Right atrium auricular region (tissue), 2 donors: ENCODE measurements at places on chromosomes 7 and 10.

DNA sequence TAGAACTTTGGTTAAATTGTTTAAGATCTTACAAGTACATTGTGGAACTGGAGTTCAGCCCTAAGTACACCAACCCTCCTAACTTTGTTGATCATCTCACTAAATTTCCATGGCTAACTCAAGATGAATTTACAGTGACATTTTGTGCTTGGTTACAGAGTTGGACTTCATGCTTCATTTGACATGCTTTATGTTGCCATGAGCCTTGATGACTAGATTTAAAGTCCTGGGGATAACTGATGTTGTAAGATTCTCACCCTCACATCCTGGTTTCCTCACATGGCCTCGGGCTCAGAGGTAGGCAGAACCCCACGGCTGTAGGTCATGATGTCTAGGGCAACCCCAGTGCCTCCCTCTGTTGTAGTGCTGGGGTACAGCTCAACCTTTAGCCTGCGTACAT, 397.2 kb upstream of the IGFBP3 start:
- H3K36me3 ChIP-seq = no peaks in the 10 kb centered on the region
- no peak for DNase-seq
- no peaks in the 10 kb centered on the region for H3K4me1 ChIP-seq
- H3K27me3 ChIP-seq = no peaks in the 10 kb centered on the region

DNA sequence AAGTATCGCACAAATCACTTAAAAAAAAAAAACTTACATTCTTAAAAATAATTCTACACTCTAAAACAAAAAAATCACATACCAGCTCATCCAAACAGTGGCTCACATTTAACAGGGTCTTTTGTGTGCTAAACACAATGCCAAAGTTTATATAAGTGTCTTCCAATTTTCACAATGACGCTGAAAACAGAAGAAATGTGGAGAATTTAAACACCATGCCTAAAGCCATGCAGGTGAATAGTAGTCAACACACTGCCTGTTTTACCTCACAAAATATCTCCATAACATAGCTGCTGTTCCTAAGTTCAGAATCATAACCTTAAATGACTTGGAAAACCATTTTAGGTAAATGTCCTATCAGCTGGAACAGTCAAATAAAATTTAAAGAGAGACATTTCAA, 55.0 kb downstream of the GRB10 start:
- H3K27me3 ChIP-seq = no peaks in the 10 kb centered on the region
- no peaks in the 10 kb centered on the region for H3K36me3 ChIP-seq
- H3K27ac ChIP-seq = peak overlapping the region; percentile 9

GRCh38 chr10:107971411-107971810, 806.9 kb upstream of the SORCS1 start:
- H3K4me3 ChIP-seq = no peak overlapping the region
- DNase-seq = no peak
- no peaks in the 10 kb centered on the region for H3K27me3 ChIP-seq

GRCh38 chr7:139560678-139561077, 37.2 kb downstream of the CLEC2L start:
- DNase-seq = no peak
- H3K27ac ChIP-seq = no peak overlapping the region
- H3K27me3 ChIP-seq = no peaks in the 10 kb centered on the region
- no peaks in the 10 kb centered on the region for H3K36me3 ChIP-seq
- no peaks in the 10 kb centered on the region for H3K4me1 ChIP-seq

DNA sequence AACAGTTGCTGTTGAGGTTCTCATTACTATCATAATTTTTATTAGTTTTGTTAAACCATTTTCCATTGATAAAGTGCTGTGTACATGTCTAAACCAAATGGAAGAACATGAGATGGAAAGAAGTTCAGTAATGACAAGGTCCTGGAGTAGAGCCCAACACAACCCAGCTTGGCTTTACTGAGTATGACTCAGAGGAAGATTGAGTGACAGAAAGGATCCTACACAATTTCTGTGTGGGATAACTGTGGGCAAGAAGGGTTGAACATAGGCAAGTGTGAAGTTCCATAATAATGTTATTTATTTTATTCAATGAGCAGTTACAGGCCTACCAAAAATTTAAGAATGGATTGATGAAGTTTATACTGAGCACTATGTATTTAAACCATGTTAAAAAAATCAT, 15.9 kb downstream of the PRKG1 start:
- H3K27me3 ChIP-seq = no peaks in the 10 kb centered on the region

DNA sequence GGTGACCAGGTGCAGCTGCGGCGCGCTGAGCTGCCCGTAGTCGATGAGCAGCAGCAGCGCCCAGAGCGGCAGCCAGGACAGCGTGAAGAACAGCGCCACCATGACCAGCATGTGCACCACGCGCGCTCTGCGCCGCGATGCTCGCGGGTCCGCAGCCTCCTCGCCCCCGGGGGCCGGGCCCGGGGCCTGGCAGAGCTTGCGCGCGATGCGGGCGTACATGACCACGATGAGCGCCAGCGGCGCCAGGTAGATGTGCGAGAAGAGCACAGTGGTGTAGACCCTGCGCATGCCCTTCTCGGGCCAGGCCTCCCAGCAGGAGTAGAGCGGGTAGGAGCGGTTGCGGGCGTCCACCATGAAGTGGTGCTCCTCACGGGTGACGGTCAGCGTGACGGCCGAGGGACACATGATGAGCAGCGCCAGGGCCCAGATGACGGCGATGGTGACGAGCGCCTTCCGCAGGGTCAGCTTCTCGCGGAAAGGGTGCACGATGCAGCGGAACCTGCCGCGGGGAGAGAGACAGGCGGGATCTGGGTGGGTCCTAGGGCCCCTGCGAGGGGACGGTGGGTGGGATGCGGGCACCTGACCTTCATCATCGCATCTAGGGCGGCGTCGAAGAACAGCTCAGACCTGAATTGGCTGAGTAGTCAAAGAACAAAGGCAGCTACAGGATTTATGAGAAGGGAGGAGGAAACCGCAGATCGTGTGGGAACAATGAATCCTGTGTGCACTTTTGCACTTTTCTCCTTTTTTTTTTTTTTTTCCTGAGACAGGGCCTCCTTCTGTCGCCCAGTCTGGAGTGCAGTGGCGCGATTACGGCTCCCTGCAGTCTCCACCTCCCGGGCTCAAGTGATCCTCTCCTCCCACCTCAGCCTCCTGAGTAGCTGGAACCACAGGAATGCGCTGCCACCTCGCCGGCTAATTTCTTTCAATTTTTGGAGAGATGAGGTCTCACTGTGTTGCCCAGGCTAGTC, 22.4 kb upstream of the PPA1 start:
- no peaks in the 10 kb centered on the region for H3K36me3 ChIP-seq
- no peak for DNase-seq
- no peak overlapping the region for H3K27ac ChIP-seq
- H3K27me3 ChIP-seq = peaks cover 16% of the 10 kb centered on the region
- peak overlapping the region; percentile 26 for H3K4me3 ChIP-seq

GRCh38 chr7:138538518-138538917, 78.5 kb downstream of the TRIM24 start:
- no peaks in the 10 kb centered on the region for H3K27me3 ChIP-seq
- peaks cover 21% of the 10 kb centered on the region for H3K36me3 ChIP-seq
- DNase-seq = no peak
- no peaks in the 10 kb centered on the region for H3K4me1 ChIP-seq
- H3K4me3 ChIP-seq = no peak overlapping the region

DNA sequence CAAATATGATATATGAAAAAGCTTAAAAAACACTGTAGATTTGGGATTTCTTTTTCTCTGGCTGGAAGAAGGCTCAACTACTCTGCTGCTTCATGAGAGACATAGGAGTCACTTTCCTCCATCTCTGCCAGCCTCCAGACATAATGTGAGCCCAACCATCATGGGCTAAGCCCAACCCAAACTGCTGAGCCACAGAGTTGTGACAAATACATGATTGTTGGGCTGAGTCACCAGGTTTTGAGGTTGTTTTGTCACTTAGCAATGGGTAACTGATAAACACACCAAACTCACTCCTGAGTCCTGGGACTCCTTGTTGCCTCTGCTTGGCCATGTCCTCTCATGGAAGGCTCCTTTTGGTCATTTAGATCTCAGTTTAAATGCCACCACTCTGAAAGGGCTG, 381.8 kb upstream of the FZD8 start:
- no peak overlapping the region for H3K27ac ChIP-seq
- H3K4me3 ChIP-seq = no peak overlapping the region
- H3K4me1 ChIP-seq = no peaks in the 10 kb centered on the region
- H3K27me3 ChIP-seq = no peaks in the 10 kb centered on the region
- DNase-seq = peak; percentile 63
- H3K36me3 ChIP-seq = no peaks in the 10 kb centered on the region

- no peaks in the 10 kb centered on the region for H3K27me3 ChIP-seq
- DNase-seq = no peak
Observed at GRCh38 chr10:21196822-21197395, 299.8 kb upstream of the NEBL start.

- H3K36me3 ChIP-seq = no peaks in the 10 kb centered on the region
- H3K4me3 ChIP-seq = no peak overlapping the region
Observed at GRCh38 chr10:131771634-131772358, 129.0 kb upstream of the PPP2R2D start.

DNA sequence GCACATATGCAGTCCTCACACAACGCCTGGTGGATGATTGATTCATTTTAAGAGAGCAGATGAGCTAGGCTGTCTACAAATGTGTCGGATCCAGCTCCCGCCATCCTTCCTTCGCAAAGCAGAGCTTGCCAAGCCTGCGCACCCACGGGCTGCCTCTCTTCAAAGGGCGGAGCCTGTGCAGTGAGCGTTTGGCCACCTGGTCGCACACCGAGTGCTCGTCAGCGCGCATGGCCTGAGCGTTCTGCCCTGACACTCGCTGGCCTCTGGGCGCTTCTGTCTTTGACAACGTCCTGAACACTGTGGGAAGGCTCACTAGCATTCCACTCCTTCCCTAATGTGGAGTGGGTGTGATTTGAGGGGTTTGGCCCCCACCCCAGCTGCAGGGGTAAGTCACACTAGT, 47.1 kb upstream of the TMEM72 start:
- DNase-seq = peak; percentile 59
- no peak overlapping the region for H3K4me3 ChIP-seq
- no peaks in the 10 kb centered on the region for H3K36me3 ChIP-seq
- H3K27ac ChIP-seq = peak overlapping the region; percentile 62
- no peaks in the 10 kb centered on the region for H3K27me3 ChIP-seq
- peaks cover 36% of the 10 kb centered on the region for H3K4me1 ChIP-seq
